ENCODE measurements at places on chromosomes 2 and 18.

- no peak for DNase-seq
These were observed 122.3 kb upstream of the SIX2 start for GRCh38 chr2:45131587-45131986.

- no peak for DNase-seq
These were observed at the start of gene SOX11 for GRCh38 chr2:5691985-5692529. SOX11 (plus strand) TSS chr2:5692384; CDS start chr2:5692722, 338 bp downstream.

DNA sequence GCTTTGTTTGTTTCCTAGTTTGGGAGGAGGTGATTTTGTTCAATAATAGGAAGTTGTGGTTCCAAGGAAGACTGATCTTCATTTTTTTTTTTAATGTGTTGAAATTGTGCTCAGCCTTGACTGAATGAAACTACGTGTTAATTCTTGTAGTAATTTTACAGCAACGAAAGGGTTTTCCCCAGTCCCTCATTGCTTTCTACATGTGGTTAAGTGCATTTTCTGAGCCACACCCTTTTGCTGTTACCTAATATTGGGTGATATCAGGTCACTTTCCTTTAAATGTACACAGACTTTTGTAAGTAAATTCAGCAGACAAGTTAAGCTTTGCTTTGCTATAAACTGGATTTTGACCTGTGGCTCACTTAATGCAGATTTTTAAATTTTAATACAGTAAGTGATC lies 73.6 kb downstream of the OTX1 start:
- DNase-seq: no peak

GRCh38 chr18:74063023-74063422 lies 84.6 kb downstream of the FBXO15 start:
- no peak for DNase-seq

- no peak for DNase-seq
These were observed 468.9 kb downstream of the PARD3B start for GRCh38 chr2:205014201-205014600.

DNA sequence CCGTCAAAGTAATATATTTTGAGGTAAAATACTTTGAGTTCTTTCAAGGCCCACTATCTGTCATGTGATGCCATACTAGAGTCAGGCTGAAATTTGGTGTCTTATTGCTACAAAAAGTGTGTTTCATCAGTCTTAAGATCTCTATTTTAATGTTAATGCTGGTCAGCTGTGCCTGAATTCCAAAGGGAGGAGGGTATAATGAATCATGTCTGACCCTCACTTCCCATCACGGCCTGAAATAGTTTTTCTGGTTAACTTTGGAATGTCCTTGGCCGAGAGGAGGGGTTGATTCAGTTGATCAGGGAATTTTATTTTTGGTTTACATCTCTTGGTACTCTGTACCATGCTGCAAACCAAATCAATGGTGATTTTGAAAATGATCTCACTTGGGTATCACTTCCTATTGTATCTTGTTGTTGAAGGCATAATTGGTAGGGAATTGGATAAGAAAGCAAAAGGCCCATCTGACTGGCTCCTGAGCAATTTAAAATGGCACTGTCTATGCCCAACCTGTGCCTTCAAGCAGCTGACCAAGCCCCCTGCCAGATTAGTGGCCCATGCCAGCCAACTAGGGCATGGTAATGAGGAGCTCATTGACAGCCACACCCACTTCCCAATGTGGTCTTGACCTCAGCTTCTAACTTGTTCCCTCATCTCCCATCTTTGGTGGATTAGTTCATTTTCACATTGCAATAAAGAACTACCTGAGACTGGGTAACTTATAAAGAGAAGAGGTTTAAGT lies 6.1 kb upstream of the SLC35F5 start:
- DNase-seq: peak; percentile 65

GRCh38 chr2:171136024-171136423 lies 24.7 kb downstream of the TLK1 start:
- DNase-seq: no peak

DNA sequence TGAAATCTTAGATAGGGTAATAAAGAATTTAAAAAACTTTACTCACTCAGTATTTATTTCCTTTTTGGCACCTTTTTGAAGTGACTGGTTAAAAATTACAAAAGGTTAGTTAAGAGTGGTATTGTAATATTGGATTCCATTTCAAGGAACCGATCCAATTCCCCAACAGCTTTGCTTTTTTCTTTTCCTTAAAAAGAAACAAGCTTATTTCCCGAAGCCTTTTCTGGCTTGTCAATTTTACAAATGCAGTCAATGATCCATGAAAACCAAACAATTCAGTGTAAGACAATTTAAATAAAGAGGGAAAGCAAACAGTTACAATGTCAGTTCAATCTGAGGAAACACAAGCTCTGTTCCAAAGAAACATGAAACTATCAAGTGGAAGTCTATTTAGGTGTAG lies 200.2 kb downstream of the RIT2 start:
- DNase-seq: no peak

GRCh38 chr2:188970211-188970610 lies 4.0 kb upstream of the COL3A1 start:
- DNase-seq: no peak

GRCh38 chr2:218721934-218722333 lies 11.3 kb downstream of the TTLL4 start:
- DNase-seq: no peak

DNA sequence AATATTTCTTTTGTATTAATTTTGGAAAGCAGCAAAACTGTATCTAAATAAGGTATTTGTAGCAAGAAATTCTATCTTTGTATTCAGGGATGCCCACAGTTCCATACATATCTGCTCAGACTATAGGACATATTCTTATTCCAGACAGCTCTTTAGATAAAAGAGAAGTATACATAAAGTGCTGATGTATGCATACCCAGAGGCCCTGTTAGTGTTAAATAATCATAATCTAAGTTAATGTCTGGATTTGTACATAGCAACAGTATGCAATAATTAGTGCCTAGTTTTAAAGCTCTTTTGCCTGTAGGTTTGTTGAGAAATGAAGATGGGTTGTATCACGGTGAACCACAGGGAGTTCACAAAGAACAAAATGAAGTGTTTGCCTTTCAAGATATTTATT lies 428.0 kb upstream of the RGPD4 start:
- no peak for DNase-seq

DNA sequence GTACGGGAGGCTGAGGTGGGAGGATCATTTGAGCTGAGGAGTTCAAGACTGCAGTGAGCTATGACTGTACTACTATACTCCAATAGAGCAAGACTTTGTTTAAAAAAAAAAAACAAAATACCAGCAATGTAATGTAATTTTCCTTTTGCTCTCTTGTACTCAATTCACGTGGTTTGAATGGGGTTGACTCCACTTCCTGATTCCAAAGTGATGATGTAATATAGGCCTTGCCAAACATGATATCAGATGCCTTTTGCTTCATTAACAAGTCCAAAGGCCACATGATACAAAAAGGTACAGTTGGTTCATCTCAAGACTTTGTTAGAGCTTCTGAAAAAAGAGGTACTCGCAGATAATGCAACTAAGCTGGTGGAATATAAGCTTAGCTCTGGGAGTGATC lies 321.8 kb downstream of the ZEB2 start:
- peak; percentile 37 for DNase-seq

GRCh38 chr2:73285159-73285739 lies 971 bp upstream of the FBXO41 start:
- DNase-seq: no peak

GRCh38 chr2:58720770-58721697 lies 479.9 kb upstream of the FANCL start:
- no peak for DNase-seq

DNA sequence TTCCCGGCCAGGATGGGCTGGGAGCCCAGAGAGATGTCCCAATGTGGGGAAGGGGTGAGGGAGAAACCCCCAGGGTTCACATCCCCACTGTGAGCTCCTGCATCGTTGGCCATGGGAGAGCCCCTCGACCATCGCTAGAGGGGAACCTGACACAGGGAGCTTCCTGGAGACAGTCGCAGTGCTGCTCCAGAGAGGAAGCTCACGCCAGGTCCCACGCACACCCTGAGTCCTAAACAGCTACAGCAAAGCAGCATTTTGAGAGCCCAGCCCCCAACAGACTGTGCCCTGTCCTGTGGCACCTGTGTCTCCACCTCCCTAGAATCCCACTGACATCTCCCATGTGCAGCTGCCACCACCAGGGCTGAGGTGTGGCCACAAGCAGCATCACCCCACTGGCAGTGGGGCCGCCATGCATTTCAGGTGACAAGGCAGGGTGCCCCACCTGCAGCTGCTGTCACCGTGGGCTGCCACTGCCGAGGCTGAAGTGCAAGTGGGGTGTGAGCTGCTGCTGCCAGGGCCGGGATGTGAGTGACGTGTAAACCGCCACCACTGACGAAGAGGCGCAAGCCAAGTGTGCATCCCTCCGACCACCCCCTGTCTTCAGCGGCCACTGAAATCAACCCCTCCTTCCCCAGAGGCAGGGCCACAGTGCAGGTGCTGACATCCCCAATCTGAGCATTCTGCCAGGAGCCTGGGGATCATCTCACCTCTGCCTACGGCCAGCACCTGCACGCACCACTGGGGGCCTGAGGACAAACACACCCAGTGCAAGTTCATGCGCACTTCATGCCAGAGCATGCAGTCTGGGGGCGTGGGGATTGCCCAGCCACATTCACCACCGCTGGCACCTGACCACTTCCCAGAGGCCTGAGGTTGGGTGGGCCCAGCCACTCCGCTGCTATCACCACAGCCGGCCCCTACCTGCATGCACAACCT lies 467.7 kb upstream of the SALL3 start:
- no peak for DNase-seq

- no peak for DNase-seq
These were observed 246.6 kb downstream of the EIPR1 start for GRCh38 chr2:3130889-3131635.

- peak; percentile 30 for DNase-seq
These were observed 28.6 kb downstream of the FEZ2 start for GRCh38 chr2:36569267-36569856.

DNA sequence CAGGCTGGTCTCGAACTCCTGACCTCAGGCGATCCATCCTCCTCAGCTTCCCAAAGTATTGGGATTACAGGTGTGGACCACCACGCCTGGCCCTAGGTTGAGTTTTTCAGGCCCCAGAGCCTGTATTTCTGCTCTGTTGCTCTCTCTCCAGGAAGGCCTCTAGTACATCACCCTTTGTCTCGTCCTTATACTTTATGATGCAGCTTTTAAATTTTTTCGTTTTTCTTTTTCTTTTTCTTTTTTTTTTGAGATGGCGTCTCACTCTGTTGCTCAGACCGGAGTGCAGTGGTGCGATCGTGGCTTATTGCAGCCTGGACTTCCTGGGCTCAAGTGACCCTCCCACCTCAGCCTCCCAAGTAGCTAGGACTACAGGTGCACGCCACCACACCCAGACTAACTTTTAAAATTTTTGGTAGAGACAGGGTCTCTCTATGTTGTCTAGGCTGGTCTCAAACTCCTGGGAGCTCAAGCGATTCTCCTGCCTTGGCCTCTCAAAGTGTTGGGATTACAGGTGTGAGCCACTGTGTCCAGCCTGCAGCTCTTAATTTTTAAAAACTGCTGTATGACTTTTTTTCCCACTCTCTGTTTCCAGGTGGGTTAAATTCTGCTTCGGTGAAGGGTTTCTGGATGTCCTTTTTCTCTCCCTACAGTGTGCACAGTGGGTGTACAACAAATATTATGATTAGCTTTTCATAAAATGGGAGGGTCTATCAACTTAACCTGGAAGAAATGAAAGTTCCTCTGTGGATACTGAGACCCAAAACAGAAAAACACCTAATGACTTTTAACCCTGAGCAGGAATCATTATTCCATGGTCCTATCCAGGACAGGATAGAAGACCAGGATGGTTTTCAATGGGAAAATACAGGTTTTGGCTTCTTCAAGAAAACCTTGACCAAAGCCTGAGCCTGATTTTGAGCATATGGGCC lies 47.9 kb downstream of the DDX1 start:
- DNase-seq: no peak

DNA sequence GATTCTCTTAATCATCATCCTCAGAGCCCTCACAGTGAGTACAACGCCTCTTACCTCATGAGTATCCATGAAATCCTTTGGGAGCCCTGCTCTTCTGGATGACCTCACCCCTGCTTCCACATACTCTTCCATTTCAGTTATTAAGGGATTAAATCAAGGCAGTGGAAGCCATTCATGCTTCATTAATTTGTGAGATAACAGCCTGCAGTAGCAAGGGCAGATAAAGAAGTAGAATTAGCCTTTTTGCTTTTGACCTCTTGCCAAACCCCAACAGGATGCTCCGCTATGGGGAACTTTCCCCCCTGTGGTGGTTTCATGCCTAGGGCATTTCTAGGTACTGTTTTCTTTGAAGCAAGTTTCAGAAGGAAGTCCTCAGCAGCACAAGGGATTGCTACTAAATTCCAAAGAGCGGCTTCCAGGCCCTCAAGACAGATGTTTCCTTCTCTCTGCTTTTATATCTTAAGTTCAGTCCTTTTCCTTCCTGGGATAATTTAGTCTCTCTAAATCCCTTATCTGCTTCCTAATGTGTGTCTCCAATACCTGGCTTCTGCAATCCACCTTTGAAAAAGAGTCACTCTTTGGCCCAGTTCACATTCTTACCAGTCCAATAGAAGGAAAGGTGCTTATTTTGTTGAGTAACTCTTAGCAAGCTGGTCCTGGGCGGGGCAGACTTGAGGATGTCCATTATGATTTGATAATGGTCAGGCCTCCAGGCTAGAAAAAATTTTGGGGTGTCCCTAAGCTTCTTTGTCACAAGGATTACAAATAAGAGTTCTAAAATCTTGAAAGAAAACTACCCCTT lies 76.9 kb downstream of the MYO1B start:
- peak; percentile 64 for DNase-seq

GRCh38 chr2:225771701-225772100 lies 372.2 kb downstream of the NYAP2 start:
- no peak for DNase-seq

- DNase-seq: peak; percentile 45
These were observed at the start of gene SEMA4C for GRCh38 chr2:96869822-96870625. SEMA4C (minus strand) TSS chr2:96870080; CDS start chr2:96867886, 2,194 bp downstream.

GRCh38 chr2:237552908-237553307 lies 13.5 kb upstream of the PRLH start:
- DNase-seq: no peak

- DNase-seq: peak; percentile 51
These were observed 213.0 kb upstream of the CELF4 start for GRCh38 chr18:37778417-37779165.

DNA sequence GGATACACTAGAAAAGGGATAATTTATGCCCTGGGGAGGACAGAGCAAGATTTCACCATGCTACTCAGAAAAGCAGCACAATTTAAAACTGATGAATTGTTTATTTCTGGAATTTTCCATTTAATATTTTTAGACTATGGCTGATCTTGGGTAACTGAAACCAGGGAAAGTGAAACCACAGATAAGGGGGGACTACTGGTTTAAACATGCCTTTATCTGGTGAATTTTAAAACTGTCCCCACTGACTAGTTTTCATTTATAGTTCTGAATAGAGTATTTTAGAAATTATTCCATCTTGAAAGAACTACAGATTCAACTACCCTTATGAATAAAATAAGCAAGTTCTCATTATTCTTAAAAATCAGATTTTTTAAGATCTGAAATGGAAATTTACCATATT lies 15.0 kb downstream of the NFU1 start:
- no peak for DNase-seq
